ENCODE measurements at places on chromosomes 11 and 22.
A peak's percentile ranks its signal among the peaks of the same experiment; 100 is the strongest.

GRCh38 chr11:118442908-118443589 is 6.8 kb downstream of the KMT2A start:
- DNase-seq = no peak

DNA sequence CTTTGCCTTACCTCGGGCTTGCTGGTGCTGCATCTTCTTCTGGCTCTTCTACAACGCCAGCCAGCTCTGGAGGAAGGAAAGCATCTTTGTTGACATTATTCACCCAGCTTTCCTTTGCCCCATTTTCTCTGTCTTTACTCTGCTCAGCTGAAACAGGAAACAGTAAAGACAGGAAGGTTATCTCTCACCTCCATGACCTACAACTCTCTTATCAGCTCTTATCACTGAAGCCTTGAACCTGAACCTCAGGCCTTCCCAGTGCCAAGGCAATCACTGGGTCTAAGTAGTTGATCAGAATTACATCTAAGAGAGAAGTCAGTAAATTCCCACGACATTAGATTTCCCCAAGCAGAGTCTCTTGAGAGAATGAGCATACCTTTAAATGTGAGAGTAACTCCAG is 59.6 kb upstream of the CCDC89 start:
- DNase-seq = no peak

- DNase-seq = peak; percentile 45
Measured at GRCh38 chr11:64858467-64859263, 14.2 kb upstream of the CDC42BPG start.

DNA sequence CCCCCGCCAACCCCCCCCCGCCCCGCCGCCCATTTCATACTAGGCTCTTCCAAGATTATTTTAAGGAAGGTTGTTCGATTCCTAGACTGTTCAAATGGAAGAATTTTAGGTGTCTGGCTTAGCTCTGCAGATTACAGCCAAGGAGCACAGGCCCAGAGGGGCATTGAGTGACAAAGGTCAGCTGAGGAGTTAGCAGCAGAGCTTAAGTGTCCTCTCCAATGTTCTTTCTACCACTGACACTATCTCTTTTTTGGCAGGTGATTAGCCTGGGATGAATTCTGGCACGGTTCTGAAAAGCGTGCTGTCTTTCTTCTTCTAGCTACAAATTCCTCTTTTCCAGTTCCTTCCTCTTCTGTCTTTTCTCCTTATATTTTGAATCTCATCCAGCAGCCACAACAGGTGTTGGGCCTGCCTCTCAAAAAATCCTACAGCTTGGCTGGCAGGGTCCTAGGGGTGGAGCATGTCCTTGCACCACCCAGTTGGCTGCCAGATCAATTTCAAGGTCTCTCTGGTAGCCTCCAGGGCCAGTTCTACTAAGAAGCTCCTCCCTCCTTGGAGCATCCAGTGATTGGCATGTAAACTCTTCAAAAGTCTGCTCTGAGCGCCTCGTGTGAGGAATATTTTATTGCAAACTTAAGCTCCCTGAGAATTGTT is 23.0 kb downstream of the KCNE3 start:
- no peak for DNase-seq

DNA sequence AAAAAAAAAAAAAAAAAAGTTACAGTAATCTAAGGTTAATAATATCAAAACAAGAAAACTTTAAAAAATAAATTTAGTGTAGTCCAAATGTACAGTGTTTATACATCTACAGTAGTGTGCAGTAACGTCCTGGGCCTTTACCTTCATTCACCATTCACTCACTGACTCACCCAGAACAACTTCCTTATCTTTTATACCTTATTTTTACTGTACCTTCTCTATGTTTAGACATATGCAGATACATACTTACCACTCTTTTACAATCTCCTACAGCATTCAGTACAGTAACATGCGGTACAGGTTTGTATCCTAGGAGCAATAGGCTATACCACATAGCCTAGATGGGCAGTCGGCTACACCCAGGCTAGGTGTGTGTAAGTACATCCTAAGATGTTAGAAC is 38.5 kb downstream of the TCF20 start:
- DNase-seq = no peak

GRCh38 chr11:65415499-65416340 is 6.9 kb upstream of the NEAT1 start:
- DNase-seq = no peak

GRCh38 chr11:533586-534395 is 1.6 kb downstream of the HRAS start:
- DNase-seq = no peak

- DNase-seq = no peak
Measured at GRCh38 chr22:45185718-45186514, 22.2 kb downstream of the NUP50 start.

DNA sequence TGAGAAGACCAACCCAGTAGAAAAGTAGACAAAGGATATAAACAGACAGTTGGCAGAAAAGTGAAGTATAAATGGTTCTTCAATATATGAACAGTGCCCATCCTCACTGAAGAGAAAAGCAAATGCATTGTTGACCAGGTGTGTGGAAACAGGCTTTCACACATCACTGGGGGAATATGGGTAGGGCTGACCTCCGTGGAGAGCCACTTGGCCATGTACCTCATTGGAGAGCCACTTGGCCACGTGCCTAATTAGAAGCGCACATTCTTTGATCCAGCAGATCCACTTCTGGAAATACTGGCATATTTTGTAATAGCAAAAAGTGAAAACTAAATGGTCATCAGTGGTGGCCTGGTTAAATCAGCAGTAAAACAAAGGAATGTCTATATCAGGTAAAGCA is 43.2 kb downstream of the PPP6R3 start:
- DNase-seq = no peak

- no peak for DNase-seq
Measured at GRCh38 chr22:49760280-49760629, 67.4 kb downstream of the BRD1 start.

- no peak for DNase-seq
Measured at GRCh38 chr11:120078397-120078796, 59.5 kb downstream of the TRIM29 start.

GRCh38 chr22:25023879-25024278 is 71.4 kb downstream of the KIAA1671 start:
- DNase-seq = no peak

- DNase-seq = no peak
Measured at GRCh38 chr11:75077316-75077715, 19.4 kb downstream of the OR2AT4 start.

DNA sequence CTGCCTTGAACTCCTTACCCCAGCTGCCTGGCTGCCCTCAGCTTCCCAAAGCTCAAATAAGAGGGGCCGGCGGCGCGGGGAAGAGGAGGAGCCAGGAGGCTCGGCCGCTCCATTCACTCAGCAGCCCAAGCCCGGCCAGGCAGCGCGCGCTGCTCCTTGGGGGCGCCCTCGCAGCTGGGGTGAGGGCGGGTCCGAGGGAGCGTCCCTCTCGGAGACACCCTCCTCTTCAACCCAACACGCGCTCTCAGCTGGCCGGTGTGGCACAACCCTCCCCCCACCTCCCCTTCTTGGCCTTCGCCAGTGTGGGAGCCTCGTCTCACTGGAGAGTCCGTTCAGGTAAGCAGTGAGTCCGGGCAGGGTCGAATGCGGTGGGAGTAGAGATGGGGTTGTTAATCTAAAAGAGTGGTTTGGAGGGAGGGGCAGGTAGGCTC is at the start of gene WT1:
Gene WT1, minus strand, starts transcription at position 29 of the 431 bp plus-strand sequence.
- DNase-seq = no peak

DNA sequence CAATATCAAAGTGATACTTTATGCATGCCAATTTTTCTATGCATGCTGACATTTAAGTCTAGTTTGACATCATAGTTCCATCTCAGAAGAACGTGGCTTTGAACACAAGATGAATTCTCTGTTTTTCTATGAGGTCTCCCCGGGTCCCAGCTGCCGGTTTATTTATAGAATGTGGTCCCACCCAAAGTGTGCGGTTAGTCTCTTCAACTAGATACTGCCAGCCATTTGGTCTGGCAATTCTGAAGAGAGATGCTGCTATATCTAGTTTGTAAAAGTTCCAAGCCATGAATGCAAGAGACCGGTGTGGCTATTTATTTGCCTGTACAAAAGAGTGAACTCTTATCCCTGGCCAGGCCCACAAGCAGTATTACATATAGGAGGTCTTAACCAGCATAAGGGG is 9.2 kb downstream of the OR5A2 start:
- no peak for DNase-seq

GRCh38 chr11:67271541-67272284 is 5.4 kb downstream of the GRK2 start:
- DNase-seq = no peak
